ENCODE measurements at places on chromosomes 16 and 17.
A peak's percentile ranks its signal among the peaks of the same experiment; 100 is the strongest.

DNA sequence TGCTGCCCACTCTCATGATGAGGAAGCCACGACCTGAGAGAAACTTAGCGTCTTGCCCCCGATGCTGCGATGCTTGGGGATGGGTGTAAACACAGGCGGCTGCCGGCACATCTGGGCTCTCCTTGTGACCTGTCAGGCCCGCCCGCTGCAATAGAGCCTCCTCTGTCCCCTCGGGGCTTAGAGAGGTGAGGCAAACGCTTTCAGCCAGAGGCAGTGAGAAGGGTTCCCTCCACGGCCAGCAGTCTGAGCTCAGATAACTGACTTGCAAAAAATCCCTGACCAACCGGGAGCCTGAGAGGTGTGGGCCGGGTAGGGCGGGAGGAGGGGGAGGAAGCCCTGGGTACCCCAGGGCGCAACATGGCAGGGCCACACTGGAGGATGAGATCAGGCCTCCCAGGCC is 260.6 kb downstream of the C16orf95 start:
- DNase-seq, result no peak

DNA sequence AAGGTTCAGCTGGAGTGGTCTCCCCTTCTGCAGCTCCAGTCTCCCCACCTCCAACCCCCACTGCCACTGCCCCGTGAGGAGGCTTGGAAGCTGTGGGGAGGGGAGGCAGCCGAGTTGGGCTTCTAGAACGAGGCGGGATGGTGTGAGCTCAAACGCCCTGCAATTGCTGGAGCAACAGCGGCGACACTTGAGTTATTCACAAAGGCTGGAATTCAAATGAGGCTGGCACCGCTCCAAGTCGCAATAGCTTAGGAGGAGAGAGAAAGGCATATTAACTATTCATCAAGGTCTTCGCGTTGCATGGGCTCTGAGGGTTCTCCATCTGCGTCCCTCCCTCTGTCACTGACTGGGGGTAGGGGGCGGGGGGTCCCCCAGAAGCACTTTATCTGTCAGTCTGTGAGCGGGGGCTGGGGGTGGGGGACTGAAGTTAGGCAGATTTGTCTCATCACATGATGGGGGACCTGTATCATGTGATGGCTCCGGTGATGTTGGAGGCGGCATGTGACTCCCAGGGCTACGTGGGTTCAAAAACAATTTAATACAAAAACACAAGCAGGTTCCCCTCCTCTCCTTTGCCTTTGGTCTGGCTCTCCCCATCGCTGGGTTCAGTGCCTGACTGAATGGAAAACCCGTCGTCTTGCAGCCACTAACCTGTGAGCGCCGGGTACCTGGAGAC is 70.5 kb downstream of the RBBP6 start:
- DNase-seq, result peak; percentile 68

GRCh38 chr17:47872019-47872650 is 21.2 kb upstream of the SP6 start:
- DNase-seq, result no peak

DNA sequence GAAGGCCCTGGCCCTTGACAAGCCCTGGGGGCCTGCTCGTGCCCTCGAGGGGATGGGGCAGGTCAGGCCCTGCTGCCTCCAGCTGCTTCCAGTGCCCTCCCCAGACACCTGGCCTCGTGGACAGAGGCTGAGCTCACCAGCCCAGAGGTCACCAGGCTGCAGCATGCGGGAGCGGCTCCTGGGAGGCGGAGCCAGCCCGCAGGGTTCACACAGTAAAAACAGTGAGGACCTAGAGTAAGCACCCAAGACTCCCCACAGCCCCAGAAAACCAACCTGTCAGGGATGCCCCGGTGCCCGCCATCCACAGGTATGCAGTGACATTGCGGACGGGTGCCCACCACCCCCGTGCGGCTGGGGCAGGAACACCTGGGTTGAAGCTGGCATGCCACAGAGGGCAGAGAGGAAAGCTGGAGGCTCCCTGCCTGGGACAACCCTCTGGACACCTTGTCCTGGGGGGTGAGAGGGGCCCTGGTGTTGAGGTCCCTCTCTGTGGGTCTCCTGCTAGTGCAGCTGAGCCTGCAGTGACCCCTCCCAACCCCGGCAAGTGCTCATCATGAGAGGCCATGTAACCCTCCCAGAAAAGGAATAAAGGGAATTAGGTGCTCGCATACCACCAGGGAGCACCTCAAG is 62.1 kb downstream of the LMF1 start:
- DNase-seq, result no peak

DNA sequence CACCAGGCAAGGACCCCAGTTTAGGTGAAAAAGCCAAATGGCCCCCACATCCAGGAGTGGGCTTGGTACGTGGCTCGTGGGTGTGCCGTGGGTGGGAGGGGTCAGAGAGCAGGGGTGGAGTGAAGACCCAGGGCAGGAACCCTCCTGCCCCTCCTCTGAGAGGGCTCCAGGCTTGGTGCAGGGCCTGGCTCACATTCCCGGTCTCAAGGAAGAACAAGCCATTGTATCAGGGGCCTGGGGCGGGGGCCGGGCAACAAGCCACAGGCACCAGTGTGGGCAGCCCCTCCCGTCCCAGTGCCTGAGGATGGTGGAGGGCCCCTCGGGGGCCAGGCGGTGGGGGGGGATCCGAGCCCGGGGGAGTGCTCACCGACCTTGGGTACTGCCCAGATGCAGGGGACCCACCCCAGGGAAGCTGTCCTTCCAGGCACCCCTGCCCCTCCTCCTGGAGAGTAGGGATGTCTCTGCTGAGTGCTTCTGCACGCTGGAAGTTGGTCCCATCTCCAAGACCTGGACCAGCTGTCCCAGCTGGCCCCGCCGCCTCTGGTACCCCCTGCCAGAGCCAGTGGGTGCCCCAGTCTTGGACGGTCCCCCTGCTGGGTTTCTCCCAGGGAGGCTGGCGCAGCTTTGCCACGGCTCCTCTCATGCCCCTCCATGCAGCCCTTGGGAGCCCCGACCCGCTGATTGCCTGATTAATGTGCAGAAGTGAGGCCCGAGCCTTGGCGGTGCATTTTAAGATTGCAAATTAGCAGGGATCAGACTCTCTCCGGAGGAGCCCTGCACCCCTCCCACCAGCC is 83.7 kb downstream of the RTN4RL1 start:
- DNase-seq, result no peak

- no peak for DNase-seq
These were observed 805 bp downstream of the HNF1B start for GRCh38 chr17:37743875-37744632.

DNA sequence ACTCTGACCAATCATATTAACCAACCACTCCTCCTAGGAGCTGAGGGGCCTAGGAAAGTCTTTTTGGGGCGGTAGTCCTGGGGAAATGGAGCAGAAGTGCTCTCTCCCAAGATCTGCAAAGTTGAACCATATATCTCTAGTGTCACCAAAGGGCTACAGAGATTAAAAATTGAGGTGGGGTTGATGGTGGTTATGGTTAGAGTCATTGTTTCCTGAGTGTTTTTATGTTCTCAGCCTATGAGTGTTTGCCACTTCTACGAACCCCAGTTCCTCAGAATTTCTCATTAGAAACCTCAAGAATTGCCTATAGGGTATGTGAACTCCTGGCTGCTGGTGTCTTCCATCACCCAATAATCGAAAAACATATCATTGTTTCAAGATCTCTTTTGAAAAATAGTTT is 217.8 kb downstream of the CDRT15L2 start:
- DNase-seq, result no peak

DNA sequence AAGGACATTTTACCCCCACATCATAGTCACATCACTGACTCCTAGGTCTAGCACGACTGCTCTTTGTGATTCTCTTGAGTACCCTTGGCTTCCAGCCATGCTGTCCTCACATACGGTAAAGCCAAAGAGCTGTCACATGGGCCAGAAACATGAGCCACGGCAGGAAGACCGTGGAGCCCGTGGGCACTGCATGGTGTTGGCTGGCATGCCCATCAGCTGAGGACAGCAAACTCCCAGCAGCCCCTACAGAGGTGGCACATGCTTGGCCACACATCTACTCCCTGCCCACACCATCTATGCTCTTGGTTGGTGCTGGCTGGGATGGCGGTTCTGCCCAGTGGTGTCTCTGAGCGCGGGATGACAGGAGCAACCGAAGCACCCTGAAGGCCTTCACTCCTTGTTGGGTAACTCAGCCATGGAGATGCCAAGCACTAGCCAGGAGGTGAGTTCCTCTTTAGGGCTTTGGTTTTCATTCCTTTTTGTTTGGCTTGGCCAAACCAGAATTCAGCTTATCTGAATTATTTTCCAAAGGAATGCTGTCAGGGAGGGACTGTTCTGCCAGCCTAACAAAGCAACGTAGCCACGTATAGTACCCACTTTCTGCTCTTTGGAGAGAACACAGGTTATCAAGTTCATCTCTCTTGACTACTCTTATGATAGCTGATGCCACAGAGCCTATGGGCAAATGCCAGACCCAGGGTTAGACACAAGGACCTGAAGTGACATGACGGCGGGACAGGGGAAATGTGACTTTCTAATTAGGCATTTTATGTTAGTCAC is 10.0 kb downstream of the TNFAIP1 start:
- DNase-seq, result no peak

- DNase-seq, result no peak
These were observed 43.5 kb downstream of the GRB7 start for GRCh38 chr17:39781031-39781860.

DNA sequence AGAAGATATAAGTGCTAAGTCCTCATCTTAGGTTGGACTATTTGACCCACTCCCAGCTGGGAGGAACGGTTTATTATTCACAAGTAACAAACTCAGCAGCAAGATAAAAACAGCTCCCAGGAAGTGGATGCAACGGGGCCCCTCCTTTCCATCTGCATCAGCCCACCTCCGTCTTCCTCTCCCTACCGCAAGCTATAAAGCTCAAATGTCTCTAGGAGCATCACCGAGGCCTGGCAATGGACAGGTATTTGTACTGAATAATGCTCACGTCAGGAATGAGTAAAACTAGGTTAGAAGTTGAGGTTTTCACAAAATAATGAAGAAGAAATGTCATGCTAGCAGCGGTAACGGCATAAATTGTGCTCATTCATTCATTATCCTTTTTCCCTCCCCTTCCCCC is 408.7 kb upstream of the PSMD7 start:
- DNase-seq, result no peak

DNA sequence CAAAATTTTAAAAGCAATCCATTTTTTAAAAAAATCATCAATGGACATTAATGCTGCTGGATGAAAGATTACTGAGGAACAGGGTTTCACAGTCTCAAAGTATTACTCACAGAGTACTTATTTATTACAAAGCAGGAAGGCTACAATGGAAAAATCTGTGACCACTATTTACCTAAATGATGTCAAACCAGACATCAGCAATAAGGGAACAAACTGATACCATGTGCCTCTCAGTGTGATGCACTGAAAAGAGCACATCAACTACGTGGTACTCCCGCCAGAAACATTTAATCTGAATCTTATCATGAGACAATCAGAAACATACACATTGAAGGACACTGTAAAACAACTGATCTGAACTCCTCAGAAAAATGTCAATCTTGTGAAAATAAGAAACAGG is 124.2 kb downstream of the PARN start:
- DNase-seq, result no peak

DNA sequence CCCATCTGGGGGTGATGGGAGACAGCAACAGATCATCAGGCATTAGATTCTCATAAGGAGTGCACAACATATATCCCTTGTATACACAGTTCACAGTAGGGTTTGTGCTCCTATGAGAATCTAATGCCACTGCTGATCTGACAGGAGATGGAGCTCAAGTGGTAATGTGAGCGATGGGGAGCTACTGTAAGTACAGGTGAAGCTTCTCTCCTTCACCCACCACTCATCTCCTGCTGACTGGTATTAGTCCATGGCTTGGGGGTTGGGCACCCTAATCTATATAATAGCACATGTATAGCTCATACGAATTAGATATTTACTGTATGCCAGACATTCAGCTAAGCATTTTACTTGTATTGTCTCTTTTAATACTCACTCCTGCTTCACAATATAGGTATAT is 101.7 kb downstream of the MAP2K6 start:
- DNase-seq, result no peak

DNA sequence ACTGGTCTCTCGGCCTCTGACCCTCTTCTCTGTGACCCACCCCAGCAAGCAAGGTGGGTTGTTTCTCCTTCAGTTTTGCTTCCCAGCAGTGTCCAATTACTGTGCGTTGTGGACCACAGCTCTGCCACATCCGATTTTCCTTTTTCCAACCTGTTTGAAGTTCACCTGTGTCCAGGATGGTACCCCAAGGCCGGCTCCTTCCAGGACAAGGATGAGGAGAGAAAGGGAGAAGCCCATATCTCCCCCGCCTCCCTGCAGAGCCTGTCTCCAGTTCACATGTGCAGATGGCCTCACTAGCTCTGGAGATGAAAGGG is 13.5 kb downstream of the NMRAL1 start:
- no peak for DNase-seq

GRCh38 chr16:3578121-3578520 is 918 bp upstream of the NLRC3 start:
- no peak for DNase-seq

- DNase-seq, result no peak
These were observed 21.1 kb upstream of the SPATA32 start for GRCh38 chr17:45282683-45283644.

- no peak for DNase-seq
These were observed 58.4 kb downstream of the USP43 start for GRCh38 chr17:9703781-9704082.

All from adipocyte (in vitro differentiated cells).